Activated CD8-positive, alpha-beta T cell treated with anti-CD3 and anti-CD28 coated beads for 36 hours (primary cell): ENCODE measurements at places on chromosomes 6 and 20.

- no peak for DNase-seq
Measured at GRCh38 chr20:3784216-3784853, 2.2 kb downstream of the CENPB start.

DNA sequence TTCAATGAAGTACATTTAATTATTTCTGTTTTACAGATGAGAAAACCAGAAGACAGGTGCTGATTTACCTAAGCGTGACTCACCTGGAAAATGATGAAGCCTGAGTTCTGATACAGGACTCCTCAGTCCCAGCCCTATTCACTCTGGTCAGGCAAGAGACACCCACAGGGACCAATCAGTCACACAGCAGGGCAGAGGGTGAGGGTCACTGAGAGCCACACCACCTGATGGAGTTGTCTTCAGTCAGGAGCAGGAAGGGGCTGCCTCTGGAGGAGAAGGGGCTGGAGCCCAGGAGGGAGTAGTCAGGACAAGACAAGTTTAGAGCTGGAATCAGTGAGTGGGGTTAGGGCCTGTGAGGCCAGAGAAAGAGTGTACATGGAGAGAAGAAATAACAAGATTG is 251.2 kb upstream of the MOCS1 start:
- no peak for DNase-seq

DNA sequence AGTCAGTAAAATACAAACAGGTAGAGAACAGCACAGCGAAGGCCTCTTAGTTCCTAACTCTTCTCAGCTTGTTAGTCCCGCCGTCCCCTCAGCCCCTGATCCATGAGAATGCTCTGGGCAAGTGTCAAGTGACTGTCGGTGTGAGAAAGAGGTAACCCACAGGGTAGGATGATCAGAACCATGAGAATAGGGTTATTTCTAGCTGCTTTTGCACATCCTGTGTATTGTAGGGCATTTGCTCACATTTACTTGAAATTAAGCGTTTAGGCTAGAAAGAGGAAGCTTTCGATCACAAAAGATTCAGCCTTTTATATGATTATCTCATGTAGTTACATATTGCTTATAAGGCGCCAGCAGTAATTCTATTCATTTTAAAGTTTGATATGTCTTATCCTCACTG is 103.0 kb upstream of the PDE10A start:
- DNase-seq: no peak

- DNase-seq: no peak
Measured at GRCh38 chr6:1242446-1242845, 69.5 kb upstream of the FOXQ1 start.

- DNase-seq: no peak
Measured at GRCh38 chr6:149935668-149936067, 6.1 kb upstream of the ULBP2 start.

GRCh38 chr6:147287869-147288271 is 83.7 kb downstream of the STXBP5 start:
- no peak for DNase-seq

DNA sequence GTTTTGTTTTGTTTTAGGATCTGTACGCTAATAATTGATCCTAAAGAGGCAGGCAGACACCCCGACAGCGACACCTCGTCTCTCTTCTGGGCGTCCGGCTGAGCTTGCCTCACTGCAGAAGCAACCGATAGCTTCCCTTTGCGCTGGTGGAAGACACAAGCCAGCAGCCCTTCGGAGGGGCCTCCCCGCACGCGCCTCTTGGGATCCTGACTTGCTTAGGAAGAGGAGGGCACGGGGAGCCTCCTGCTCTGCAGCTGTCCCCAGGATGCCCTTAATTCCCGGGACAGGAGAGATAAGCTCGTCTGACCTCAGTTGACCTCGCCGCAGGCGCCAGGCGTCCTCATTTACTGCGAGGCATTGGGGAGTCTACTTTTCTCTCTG is 94.0 kb downstream of the CD83 start:
- peak; percentile 40 for DNase-seq

- DNase-seq: no peak
Measured at GRCh38 chr6:38420207-38420606, 219.5 kb downstream of the BTBD9 start.

- no peak for DNase-seq
Measured at GRCh38 chr20:18992418-18992817, 178.8 kb downstream of the SCP2D1 start.

GRCh38 chr20:23879811-23880374 is 345 bp upstream of the CST5 start:
- no peak for DNase-seq

DNA sequence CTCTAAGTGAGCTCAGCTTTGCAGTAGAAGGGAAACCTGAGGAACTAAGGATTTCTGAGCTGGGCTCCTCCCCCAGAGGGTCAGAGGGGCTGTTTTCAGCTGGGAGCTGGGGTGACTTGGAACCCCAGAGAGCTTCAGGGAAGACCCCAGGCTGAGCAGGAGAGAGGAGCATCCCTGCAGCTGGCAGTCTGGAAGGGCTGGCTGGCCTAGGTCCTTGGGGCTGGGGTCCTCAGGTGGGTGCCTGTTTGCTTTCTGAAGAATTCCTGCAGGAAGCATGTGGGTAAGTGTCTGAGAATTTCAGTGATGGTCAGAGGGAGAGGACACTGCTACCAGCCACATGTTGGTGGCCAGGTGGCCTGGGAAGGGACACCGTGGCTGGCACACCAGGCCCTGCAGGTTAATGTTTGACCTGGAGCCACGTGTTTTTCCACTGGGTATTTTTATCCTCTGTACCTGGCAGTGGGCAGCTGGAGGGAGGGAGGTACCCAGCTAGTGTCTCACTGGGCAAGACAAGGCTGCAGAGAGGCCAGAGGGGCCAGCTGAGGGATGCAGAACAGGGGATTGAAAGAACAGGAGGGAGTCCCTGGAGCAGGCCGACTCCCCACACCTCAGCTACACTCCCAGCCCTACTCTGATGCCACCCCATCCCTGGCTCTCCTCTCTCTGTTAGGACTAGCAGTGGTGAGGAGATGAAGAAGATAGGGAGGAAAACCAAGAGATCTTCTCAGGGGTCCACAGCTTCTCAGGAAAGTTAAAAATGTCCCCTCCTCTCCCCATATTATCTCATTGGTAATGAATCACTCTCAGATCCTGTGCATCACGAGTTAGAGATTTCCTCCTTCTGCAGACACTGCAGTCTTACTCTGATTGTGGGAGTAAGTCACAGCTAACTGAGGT is 143.6 kb downstream of the VEGFA start:
- no peak for DNase-seq

GRCh38 chr20:31698803-31699718 is 23.6 kb downstream of the BCL2L1 start:
- peak; percentile 38 for DNase-seq

DNA sequence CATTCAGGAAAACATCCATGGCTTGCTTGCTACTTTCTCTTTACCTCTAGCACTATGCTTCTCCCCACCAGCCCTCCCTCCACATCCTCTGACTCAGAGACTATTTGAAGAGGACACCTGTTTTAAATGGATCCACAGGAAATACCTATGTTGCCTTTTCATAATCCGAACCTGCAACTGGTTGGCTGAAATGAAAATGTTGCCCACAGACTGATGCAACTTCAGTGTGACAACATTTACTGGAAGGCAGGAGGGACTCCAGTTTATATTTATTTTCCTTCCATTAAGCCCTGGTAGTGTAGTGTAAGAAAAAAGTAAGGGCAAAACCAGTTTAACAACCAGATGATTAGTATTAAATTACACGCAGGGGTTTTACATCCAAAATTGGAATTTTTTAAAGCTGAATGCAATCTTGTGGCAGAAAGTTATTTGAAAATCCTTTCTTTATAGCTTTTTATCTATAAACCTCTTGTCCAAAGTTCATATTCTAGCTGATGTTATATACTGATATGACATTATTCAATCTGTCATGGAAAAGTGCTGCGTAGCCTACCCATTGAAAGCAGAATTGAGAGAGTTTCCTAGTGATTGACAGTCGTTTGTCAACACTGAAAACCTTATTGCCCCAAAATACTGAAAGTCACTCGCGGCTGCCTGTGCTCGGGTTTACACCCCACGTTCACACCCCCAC is 881 bp upstream of the AIG1 start:
- DNase-seq: peak; percentile 73

DNA sequence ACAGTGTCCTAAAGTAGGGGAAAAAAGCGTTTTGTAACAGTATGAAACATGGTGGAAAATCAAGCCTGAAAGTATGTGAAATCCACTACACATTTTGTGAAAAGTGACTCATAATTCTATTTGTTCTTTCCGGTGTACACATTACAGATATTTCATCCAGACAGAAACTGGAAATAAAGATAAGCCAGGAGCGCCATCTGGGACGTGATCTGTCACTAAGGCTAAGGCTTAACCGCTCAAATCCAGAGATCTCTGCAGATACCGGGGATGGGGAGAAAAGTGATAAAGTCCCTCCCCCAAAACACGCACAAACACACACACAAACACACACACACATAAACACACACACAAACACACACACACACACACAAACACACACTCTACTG is 26.6 kb upstream of the SRSF6 start:
- no peak for DNase-seq

GRCh38 chr20:36063916-36064657 is 90.5 kb upstream of the EPB41L1 start:
- DNase-seq: no peak

- no peak for DNase-seq
Measured at GRCh38 chr6:76771059-76771634, 692.1 kb downstream of the HTR1B start.

- peak; percentile 19 for DNase-seq
Measured at GRCh38 chr6:14381829-14382677, 264.5 kb downstream of the CD83 start.

GRCh38 chr20:45061244-45061643 is 39.7 kb downstream of the KCNS1 start:
- DNase-seq: peak; percentile 21

GRCh38 chr20:14142171-14142570 is 146.9 kb downstream of the MACROD2 start:
- DNase-seq: peak; percentile 3

DNA sequence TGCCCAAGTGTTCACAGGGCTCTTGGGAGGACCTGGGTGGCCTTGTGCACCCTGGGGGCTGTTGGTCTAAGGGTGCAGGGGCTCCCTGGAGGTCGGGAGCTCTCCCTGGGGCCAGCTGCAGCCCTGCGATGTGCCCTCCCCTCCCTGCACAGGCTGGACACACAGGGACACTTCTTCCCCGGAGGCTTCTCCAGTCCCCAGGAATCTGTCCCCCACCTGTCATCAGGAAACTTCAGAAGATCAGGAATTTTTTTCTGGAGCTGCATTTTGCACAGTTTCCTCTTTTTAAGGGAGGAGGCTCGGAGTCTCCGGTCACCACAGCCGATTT is 66.9 kb upstream of the BHLHE23 start:
- DNase-seq: no peak

DNA sequence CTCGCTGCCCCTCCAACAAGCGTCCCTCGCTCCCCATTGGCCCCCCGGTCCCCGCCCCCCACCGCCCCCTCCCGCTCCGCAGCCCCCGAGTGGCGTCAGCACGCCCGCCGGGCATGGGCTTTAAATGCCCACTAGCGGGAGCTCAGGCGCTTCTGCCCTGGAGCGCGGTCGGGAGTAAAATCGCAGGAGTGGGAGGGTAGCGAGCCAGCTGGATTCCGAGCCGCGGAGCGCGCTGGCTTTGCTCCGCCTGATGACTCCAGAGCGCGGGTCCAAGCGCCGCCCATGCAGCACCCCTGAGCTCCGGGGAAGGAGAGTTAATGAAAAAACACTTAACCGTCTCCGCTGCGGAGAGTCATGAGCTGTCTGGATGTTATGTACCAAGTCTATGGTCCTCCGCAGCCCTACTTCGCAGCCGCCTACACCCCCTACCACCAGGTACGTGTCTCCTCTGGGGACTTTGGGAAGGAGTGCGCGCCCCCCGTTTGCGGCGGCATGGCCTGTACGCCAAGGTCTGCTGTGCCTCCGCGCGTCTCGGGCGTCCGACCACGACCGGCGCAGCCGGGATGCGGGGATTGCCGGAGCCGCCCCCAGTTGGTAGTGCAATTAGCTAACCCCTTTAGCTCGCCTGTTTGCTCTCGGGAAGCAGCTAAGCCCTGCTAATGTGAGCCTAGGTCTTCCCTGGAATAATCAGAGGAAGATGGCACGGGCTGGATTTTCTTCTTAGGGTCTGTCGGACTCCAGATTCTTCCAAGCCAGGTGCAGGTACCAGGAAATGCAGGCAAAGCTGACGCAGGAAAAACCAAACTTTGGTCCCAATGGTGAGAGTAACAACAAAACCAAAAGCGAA is at the start of gene VGLL2:
TSS of gene VGLL2 (plus strand) at position 149 of the 847 bp plus-strand sequence. CDS start at position 355, 206 bp downstream.
- DNase-seq: no peak

GRCh38 chr20:43825051-43825402 is 89.6 kb upstream of the TOX2 start:
- no peak for DNase-seq

DNA sequence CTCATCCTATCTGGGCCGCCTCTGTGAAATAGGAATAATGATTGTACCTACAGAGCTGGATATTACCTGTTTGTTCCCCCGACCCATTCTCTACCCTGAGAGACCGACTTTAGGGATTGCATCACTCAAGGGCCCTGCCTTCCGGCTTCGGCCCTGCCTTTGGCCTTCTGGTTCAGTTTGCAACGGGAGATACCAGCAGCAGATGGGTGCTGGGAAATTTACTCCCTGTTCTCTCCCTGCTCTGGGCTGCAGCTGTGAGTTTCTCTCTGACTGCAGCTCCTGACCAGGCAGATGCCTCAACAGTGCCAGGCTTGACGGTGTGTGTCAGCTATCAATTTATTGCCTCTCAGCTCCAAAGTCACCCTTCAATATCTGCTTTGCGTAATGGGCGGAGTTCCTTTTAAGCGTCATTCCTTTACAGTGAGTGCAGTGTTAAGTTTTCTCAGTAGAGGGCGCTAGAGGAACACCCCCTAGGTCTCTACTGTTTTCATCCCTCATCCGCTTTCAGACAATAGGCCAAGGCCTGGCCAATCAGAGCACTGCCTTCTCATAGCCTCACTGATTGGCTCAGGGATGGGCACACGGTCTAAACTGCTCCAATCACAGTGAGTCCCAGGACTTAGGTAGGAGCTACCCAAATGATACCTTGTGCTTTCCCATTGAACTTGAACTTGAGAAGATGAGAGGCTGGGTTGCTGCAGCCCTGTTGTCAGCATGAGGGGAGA is 30.0 kb downstream of the KCNG1 start:
- DNase-seq: peak; percentile 74

DNA sequence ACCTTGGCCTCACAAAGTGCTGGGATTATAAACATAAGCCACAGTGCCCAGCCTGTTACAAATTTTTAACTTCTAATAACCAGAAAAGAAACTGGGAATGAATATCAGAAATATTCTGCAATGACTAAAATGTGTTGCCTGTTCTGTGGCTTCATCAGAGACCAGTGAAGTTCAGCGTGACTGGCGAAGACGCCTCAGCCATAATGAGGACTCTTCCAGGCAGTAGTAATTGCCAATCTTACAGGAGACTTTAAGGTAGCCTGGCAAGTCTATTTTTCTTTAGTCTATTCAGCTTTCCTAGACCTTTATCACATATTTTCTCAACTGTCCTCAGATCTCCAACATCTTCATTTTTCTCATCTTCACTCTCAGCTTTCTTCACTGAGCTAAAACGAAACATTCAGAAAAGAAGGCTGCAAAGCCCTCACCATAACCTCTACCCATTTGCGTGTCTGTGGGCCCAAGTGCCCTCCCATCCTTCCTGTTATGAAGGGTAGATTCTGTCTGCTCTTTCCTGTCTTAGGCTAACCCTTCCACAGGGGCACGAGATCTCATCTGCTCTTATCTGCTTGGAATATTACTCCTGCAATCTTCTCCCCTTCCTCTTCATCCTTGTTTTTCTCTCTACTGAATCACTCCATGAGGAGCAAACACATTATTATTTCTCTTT is 42.0 kb upstream of the OLIG3 start:
- peak; percentile 32 for DNase-seq

- no peak for DNase-seq
Measured at GRCh38 chr20:49398401-49399144, 83.9 kb downstream of the KCNB1 start.
